ENCODE measurements at places on chromosomes 6 and 20.

GRCh38 chr6:41370488-41371111 is 35.2 kb downstream of the NCR2 start:
- no peak for DNase-seq

DNA sequence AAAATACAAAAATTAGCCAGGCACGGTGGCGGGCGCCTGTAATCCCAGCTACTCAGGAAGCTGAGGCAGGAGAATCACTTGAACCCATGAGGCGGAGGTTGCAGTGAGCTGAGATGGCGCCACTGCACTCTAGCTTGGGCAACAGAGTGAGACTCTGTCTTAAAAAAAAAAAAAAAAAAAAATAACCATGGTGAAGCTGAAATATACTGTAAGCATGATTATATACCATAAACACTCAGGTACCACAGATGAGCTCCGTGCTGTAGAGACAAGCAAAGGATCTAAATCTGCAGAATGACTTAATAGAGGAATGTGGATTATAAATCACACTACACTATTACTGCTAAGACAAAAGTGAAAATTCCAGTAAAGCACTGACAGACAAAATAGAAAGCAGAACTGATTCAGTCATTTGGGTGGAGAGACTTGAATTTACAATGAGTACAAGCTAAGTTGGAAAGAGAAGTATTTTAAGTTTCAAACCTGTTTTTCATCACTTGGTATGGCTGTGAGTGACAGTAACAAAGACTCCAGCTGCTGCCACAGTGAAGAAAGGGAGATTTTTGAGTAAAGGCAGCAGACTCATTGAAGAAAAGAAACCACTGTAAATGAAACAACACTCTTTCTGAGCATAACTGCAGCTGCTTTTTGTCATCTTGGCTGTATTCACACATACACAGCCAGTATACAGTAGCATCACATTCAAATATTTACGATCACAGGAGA is 322.1 kb downstream of the RNGTT start:
- DNase-seq: no peak

DNA sequence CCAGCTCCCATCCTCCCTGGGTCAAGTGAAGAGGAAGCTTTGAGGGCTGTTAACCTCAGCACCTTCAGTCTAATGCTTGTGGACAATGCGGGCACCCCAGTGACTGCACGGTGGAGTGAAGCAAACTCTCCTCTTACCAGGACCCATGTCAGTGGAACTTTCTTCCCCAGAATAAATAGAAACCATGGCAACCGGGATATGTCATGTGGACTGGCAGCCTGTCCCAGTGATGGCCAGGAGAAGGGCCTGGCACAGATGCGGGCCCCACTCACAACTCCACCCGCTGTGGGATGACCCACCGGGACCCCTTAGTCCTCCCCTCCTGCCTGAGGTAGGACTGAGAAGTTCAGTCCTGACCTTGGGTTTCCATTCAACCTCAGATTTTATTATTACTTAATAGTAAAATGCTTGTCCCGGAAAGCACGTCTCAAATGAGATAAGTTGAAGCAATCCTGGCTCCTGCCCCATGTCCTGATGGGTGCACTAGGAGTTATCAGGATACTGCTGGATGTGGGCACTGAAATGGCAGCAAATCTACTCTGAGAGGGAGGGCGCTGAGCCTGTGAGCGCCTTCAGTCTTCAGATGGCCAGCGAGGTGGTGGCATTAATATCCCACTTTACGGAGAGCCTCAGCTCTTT is 23.5 kb downstream of the TOX2 start:
- no peak for DNase-seq

DNA sequence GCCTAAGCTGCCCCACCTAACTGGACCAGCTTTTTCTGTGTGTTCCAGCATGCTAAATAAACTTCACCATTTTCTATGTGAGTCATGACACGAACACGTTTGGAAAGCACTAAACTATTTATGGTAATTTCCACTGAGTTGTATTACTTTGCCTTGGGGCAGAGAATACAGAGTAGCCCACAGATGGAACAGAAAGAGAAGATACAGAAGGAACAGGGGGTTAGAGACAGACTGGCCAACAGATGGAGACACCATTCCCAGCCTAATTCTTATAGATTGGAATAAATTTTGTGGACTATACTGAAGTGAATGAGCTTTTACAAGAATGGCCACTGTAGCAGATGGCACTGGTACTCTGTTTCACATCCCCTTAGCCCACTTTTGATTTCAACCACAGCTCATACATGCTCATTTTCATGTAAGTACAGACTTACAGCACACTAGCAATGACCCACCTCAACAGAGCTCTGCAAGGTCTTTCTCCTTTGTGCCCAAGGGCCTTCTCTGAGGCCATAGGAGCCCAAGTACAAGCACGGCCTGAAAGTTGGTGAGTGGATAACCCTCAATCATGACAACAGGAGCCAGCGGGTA is 13.1 kb upstream of the NT5DC1 start:
- DNase-seq: peak; percentile 29

DNA sequence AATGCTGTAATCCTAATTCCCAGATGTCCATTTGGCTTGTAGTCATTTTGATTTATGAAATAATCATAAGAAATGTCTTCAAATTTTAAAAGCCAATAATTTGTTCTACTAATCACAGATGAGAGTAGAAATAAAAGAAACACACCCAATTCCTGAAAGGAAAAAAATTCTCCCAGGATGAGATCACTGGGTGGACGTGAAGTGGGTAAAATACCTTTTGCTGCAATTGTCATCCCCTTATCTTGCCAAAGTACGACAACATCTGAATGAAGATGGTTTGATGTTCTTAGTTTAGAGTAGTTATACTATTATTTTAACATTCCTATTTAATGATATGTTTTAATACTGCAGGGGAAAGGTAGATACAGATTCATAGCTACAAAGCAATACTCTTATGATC is 33.7 kb downstream of the MTHFD1L start:
- DNase-seq: no peak

DNA sequence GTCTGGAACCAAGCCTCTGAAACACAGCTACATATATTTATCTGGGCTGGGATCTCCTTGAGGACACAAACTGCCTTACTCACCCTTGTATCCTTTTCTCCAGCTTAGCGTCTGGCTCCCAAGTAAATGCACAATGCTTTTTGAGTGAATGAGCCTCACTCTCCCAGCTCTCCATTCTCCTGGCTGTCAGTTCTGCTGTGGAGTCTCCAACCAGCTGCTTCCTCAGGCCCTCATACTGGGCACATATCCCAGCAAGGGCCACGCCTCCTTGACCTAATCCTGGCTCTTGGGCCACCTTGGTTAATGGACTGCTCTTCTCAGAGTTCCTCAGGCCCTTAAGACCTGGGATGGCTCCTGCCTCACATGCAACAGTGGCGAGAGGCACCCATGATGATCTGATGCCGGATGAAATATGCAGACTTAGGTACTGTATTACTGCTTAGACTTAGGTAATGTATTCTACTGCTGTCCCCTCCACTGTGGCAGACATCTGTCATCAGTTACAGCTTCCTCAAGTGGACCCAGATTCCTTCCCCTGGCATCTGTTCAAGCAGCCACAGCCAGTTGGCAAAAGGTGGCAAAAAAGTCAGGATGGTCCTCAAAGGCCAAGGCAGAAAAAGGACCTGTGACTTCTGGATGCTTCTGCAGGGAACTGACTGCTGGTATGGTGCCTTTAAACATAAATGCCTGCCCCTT is 16.5 kb downstream of the SNHG17 start:
- DNase-seq: peak; percentile 60

GRCh38 chr20:32626859-32627636 is 41.9 kb upstream of the NOL4L start:
- no peak for DNase-seq

- peak; percentile 50 for DNase-seq
These were observed 217.1 kb downstream of the PRL start for GRCh38 chr6:22079783-22080182.

DNA sequence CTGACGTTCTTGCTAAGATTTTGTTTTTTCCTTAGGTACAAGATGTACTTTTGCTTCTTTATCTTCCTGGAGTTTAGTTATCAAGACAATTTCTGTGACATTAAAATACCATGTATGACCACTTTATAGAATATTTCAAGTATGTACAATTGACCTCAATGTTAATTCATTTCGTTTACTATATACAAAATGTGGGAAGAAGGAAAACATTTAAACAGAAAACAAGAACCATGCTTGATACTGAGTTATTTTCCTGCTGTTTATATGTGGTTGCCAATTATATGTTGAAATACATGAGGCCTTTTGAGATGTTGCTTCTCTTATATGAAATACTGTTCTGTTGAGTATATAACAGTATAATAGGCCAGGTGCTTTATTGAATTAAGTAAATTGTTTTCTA is 184.3 kb downstream of the JARID2 start:
- DNase-seq: peak; percentile 59

GRCh38 chr6:28943557-28944411 is 20.0 kb upstream of the TRIM27 start:
- peak; percentile 75 for DNase-seq

- DNase-seq: no peak
These were observed 26.1 kb upstream of the KCNQ5 start for GRCh38 chr6:72595812-72596211.

- no peak for DNase-seq
These were observed 139.2 kb downstream of the CDKAL1 start for GRCh38 chr6:20673458-20673857.

DNA sequence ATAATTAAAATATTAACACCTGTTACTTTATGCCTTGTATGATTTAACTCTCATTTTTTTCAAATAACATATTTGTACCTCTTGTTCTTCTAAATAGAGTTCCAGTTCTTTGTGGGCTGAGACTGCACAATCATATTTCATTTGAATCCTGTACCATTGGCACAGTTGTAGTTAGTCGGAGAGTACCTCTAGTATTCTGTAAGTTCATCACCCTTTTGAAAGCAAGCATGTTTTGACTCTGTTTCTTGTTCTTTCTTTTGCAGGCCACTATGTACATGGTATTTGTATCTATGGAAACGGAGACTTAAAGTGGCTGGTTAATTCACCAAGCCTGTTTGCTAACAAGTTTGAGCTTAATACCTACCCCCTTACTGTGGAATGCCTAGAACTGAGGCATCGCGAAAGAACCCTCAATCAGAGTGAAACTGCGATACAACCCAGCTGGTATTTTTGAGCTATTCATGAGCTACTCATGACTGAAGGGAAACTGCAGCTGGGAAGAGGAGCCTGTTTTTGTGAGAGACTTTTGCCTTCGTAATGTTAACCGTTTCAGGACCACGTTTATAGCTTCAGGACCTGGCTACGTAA is 68.2 kb downstream of the C6orf52 start:
- DNase-seq: no peak

GRCh38 chr6:138424004-138424904 is 20.2 kb downstream of the HEBP2 start:
- DNase-seq: no peak

GRCh38 chr20:57614490-57615444 is 5.5 kb downstream of the ZBP1 start:
- no peak for DNase-seq

DNA sequence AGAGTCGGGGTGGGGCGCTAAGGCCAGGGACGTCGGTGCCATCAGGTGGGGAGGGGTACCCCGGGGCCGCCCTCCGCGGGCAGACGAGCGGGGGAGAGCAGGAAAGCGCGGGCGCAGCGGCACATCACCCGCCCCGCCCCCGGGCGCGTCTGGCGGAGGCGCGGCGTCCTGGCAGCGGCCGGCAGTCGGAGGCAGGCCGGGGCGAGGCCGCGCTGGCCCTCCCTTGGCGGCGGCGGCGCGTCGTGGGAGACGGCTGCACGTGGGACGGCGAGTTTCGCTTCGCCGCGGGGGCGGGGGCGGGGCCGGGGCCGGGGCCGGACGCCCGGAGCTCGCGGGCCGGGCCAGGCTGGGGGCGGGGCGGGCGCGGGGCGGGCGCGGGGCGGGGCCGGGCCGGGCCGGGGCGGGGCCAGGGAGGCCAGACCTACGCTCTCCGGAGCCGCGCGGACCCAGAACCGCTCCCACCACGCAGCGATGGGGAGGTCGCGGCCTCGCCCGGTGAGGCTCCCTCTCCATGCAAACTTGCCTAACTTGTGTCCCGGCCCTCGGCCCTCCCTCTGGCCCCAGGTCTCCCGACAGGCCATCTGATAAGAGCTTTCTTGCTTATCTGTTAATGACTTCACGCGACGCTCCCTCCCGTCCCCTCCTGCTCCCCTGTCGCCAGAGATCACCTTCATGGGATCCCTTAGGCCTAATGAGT is 12.5 kb downstream of the ITPR3 start:
- peak; percentile 62 for DNase-seq

GRCh38 chr6:16450821-16451220 is 212.4 kb downstream of the GMPR start:
- DNase-seq: peak; percentile 24

GRCh38 chr6:30686009-30686907 is at the start of gene PPP1R18:
Gene PPP1R18, minus strand, starts transcription at chr6:30686645. Its CDS starts 627 bp downstream, at chr6:30686018.
- DNase-seq: no peak

GRCh38 chr6:56934876-56935275 is 20.0 kb upstream of the BEND6 start:
- no peak for DNase-seq

- peak; percentile 67 for DNase-seq
These were observed 42.4 kb upstream of the DDR1 start for GRCh38 chr6:30841644-30842504.

- peak; percentile 92 for DNase-seq
These were observed 127.9 kb upstream of the NAA20 start for GRCh38 chr20:19889011-19889953.

DNA sequence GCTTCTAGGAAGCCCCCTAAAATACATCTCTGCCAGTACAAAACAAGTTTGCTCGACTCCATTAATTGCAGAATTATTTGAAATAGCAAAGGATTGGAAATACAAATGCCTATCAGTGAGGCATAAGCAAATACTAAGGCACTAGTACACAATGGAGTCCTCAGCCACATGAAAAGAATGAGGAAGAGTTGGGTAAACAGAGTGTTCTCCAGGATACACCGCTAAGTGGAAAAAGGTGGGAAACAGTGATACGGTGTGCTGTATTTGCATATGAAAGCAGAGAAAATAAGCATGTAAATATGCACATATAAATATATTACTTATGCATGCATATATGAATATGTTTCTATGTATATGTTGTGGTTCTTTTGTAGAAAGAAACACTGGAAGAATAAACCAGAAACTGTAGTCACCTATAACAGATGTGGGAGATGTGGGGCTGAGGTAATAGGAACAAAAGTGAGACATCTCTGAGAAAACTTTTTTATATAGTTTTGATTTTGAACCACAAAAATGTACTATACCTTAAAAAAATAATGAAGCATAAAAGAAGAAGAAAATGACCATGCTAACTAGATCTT is 143.4 kb upstream of the MYLIP start:
- DNase-seq: no peak
